Spinal cord (tissue), 10 donors: ENCODE measurements at places on chromosomes 2 and 18. TPM values are rescaled to one million over a fixed set of nuclear protein-coding genes. Genes with fewer than 3 reads are reported as not detected.

DNA sequence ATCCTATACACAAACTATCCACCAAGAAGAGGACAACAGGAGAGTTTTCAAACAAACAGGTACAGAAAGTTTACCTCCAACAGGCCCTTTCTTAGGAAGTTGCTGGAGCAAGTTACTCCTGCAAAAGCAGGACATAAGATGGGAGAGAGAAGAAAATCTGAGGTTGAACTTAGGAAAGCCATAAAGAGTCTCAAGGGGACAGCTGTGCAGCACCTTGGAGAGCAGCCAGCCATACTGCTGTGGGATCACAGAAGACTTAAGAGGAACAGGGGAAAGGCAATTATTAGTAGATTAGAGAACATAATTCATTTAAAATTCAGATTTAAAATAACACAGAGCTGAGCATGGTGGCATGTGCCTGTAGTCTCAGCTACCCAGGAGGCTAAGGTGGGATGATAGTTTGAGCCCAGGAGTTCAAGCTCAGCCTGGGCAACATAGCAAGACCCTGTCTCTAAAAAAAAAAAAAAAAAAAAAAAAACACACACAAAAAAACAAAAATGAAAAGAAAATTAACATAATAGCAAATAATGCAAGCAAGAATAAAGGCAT lies 148.1 kb upstream of the SIX3 start:
- no peaks in the 10 kb centered on the region for H3K36me3 ChIP-seq
- H3K27ac ChIP-seq, result no peak overlapping the region
- peaks cover 35% of the 10 kb centered on the region for H3K27me3 ChIP-seq
- no peak overlapping the region for H3K4me3 ChIP-seq
- no peaks in the 10 kb centered on the region for H3K4me1 ChIP-seq

DNA sequence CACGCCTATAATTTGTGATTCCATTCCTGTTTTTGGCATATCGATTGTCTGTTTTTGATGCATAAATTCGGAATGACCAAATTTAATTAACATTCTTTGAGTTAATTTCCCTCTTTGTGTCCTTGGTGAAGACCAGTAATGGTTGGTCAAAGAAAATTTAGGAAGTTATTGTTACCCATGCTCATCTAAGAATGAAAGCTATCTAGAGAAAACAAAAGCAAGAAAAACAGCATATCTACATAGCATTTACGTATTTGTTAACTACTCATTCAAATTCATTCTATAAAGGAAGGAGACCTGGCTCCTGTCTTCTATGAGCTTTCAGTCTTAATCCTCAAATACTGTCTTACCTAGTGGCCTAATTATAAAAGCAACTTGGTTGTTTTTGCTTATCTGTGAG lies 59.2 kb upstream of the CHST9 start:
- H3K27ac ChIP-seq, result no peak overlapping the region
- no peaks in the 10 kb centered on the region for H3K27me3 ChIP-seq
- H3K4me3 ChIP-seq, result no peak overlapping the region
- DNase-seq, result no peak
- no peaks in the 10 kb centered on the region for H3K4me1 ChIP-seq

Gene DUSP2
- total RNA-seq, result 5.2 TPM

- no peaks in the 10 kb centered on the region for H3K36me3 ChIP-seq
- H3K27ac ChIP-seq, result no peak overlapping the region
- DNase-seq, result no peak
- no peaks in the 10 kb centered on the region for H3K4me1 ChIP-seq
- no peak overlapping the region for H3K4me3 ChIP-seq
- H3K27me3 ChIP-seq, result no peaks in the 10 kb centered on the region
Observed at GRCh38 chr2:152766928-152767327, 48.5 kb downstream of the ARL6IP6 start.

Gene CABYR
- total RNA-seq, result 18.2 TPM

DNA sequence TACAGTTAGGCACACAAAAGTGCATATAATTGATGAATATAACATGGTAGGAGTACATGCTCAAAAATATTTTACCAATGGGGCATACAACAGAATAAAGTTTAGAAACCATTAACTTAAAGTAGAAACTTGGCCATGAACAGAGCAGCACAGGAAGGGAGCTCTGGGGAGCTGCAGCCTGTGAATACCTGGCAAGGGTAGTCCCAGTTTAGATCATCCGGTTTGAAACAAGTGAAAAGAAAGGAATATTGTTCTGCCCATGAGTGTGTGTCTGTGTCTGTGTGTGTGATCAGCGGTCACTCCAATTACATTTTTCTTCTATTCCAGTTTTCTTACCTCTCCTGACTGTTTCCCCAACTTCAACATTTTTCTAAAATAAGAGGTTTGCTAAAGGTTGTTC lies 233.0 kb downstream of the ALK start:
- no peak overlapping the region for H3K27ac ChIP-seq
- DNase-seq, result no peak
- no peaks in the 10 kb centered on the region for H3K36me3 ChIP-seq
- no peak overlapping the region for H3K4me3 ChIP-seq
- no peaks in the 10 kb centered on the region for H3K4me1 ChIP-seq

DNA sequence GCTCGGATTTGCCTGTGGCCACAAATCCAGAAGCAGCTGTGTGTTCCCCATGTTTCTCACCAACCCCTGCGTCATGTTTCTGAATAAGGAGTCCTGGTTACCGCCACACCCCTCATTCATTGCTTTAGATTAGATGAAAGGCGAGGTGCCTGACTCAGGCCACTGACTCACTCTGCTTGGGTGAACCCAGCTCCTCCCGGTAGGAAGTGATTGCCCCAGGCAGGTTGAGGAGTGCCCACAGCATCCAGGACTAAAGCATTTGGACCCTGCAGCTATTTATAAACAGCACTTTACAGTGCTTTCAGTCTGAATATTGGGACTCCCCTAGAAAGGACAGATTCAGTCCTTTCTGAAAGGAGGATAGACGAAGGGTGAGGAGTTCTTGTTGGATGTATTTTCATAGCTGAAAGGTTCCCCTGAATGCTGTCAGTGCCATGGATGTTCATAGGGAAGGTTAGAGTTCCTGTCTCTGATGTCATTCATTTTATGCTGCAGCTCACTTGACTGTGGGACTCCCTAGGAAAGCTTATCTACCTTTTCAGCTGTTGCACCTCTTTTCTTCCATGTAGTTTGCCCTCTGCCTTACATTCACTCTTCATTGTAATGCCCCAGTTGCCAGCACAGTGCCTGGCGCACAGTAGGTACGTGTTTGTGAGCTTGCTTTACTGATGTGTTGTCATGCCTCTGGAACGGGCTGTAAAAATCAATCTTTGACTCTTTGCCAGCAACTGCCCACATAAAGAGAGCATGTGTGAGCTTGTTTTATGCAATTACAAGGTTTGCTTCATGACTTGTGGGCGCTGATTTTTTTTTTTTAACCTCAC lies 14.9 kb downstream of the ITGA6 start:
- no peaks in the 10 kb centered on the region for H3K27me3 ChIP-seq
- no peak for DNase-seq
- H3K4me1 ChIP-seq, result peaks cover 10% of the 10 kb centered on the region

Gene SLC40A1
- 156 TPM for total RNA-seq

GRCh38 chr18:58117786-58118403 lies 73.9 kb downstream of the NEDD4L start:
- peaks cover 21% of the 10 kb centered on the region for H3K4me1 ChIP-seq
- DNase-seq, result no peak
- H3K4me3 ChIP-seq, result no peak overlapping the region
- no peak overlapping the region for H3K27ac ChIP-seq
- no peaks in the 10 kb centered on the region for H3K27me3 ChIP-seq

DNA sequence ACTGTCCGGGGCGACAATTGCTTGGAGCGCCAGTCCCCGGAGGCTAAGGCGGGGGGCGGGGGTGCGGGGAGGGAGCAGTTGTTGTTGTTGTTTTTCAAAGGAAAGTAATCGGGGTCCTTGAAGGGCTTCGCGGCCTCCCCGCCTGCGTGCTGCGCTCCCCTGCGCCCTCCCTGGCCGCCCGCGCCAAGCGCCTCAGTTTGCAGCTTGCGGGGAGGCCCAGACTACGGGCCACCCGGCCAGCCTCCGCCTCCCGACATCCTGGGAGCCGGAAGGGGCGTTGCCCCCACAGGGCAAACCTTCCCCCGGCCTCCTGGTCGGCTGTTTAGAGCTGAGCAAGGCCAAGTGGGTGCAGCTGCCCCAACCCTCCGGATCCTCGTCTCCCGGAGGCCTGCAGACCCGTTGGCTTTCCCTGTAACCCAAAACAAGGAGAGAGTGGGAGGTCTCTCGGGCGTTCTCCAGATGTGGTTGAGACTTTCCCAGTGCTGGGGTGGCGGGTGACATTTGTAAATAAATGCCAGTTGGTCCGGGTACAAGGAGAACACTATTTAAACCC lies 3.7 kb upstream of the SIX3 start:
- no peak overlapping the region for H3K27ac ChIP-seq
- H3K27me3 ChIP-seq, result peaks cover 100% of the 10 kb centered on the region
- H3K4me3 ChIP-seq, result no peak overlapping the region

DNA sequence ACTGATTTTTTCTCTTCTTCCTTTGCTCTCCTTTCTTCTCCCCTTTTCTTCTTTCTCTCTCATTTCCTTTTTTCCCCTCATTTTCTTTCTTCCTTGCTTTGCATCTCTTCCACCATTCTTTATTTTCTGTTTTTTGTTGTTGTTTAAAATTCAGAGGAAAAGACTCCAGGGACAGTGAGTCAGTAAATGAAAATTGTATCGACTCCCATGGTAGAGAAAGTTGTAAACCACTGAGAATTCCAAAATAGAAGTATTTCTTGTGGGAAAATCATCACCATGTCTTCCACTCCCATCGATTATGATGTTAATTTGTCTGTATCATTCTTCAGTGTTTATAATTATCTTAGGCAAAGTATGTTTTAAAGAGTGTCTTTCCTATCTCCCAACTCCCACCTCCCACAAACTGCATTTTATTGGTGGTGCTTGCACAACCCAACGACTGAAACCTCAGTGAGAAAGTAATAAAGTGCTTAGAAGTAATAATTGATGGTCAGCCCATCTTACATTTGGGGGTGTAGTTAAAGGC lies 134.3 kb downstream of the IRS1 start:
- H3K4me3 ChIP-seq, result no peak overlapping the region
- no peaks in the 10 kb centered on the region for H3K27me3 ChIP-seq
- no peak overlapping the region for H3K27ac ChIP-seq
- DNase-seq, result no peak

DNA sequence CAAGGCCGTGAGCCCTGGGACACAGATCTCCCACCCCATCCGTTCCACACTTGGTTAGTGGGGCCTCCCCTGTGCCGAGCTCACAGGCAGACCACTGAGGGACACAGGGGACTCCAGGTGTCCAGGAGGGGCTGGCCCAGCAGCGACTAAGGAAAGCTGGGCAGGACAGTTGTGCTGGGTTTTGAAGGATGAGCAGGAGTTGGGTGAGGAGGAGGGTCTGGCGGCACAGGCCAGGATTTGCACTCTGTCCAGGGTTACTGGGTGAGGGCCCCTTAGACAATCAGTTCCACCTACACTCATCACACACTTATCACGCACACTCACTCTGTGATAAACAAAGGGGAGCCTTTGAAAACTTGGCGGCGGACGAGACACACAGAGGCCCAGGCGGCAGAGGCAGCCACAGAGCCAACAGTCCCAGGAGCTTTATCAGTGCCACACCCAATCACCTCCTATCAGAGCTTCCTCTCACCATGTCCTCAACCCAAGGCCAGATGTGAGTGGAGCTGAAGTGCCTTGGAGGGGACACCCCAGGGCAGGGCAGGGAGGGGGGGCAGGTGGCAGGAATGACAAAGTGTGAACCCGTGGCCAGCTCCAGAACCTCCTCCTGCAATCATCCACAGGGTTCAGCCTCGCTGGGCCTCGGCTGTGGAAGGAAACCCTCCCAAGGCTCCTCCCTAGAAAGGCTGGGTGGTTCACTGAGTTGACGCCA lies 26.6 kb downstream of the BIN1 start:
- no peak overlapping the region for H3K4me3 ChIP-seq
- peak overlapping the region; percentile 67 for H3K27ac ChIP-seq
- peaks cover 76% of the 10 kb centered on the region for H3K4me1 ChIP-seq
- no peak for DNase-seq

GRCh38 chr2:145846982-145847381 lies 1327.1 kb upstream of the ZEB2 start:
- no peak for DNase-seq
- H3K4me3 ChIP-seq, result no peak overlapping the region
- no peaks in the 10 kb centered on the region for H3K27me3 ChIP-seq
- H3K4me1 ChIP-seq, result no peaks in the 10 kb centered on the region
- no peak overlapping the region for H3K27ac ChIP-seq

Gene CYTIP
- total RNA-seq, result 5.9 TPM

- H3K36me3 ChIP-seq, result no peaks in the 10 kb centered on the region
- peaks cover 2% of the 10 kb centered on the region for H3K27me3 ChIP-seq
- H3K4me3 ChIP-seq, result no peak overlapping the region
- H3K27ac ChIP-seq, result no peak overlapping the region
Observed at GRCh38 chr2:42095923-42096408, 48.1 kb downstream of the PKDCC start.

Gene AGXT
- total RNA-seq, result 0.17 TPM

GRCh38 chr2:175726223-175726622 lies 275.8 kb downstream of the LNPK start:
- no peaks in the 10 kb centered on the region for H3K4me1 ChIP-seq
- H3K27ac ChIP-seq, result no peak overlapping the region
- no peak overlapping the region for H3K4me3 ChIP-seq
- no peaks in the 10 kb centered on the region for H3K27me3 ChIP-seq

Gene COL4A3
- 2.2 TPM for total RNA-seq

DNA sequence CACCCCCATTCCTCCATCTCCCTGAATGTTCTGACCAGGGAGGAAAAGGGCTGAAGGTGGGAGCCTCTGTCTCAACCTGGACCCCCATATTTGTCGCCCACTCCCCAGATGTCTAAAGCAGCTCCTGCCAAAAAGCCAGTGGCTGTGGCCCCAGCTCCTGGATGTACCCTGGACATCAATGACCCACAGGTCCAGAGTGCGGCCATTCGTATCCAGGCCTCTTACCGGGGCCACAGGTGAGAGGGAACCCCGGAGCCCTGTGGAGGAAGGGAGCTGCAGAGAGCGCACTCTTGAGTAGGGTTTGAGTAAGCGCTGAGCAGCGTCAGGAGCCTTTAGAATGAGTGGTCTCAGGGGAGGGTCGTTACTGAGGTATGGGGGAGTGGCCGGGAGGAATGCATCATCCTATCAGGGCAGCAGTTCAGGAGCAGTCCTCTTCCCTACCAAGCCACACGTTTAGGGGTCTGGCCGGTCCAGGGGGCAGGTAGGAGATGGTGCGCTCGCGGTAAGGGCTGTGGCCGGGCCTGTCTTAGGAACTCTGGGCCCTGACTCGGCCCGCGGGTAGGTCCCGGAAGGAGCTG lies 2.4 kb upstream of the GMPPA start:
- no peak for DNase-seq
- H3K4me3 ChIP-seq, result no peak overlapping the region
- H3K27ac ChIP-seq, result no peak overlapping the region
- peaks cover 36% of the 10 kb centered on the region for H3K4me1 ChIP-seq

DNA sequence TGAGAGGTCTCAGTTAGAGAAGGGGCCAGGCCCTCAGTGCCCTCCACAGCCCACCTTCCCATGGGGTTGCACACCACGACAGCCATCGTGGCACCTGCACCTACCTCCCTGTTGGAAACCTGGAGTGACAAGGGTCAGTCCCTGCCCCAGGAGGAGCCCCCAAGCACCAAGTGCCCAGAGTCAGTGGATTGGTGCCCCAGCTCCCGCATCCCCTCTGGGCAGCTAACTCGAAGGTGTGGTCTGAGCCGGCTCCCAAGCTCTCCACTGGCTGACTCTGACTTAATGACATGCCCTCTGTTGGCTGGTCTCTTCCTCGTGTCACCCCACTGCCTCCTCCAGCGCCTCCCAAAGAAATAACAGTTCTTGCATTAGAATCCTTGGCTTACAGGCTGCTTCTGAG lies 116.4 kb downstream of the NDUFA10 start:
- DNase-seq, result no peak
- H3K36me3 ChIP-seq, result no peaks in the 10 kb centered on the region
- no peak overlapping the region for H3K27ac ChIP-seq
- no peaks in the 10 kb centered on the region for H3K27me3 ChIP-seq
- H3K4me3 ChIP-seq, result no peak overlapping the region

GRCh38 chr2:241120440-241120839 lies 18.4 kb upstream of the MTERF4 start:
- no peaks in the 10 kb centered on the region for H3K4me1 ChIP-seq
- H3K27ac ChIP-seq, result no peak overlapping the region
- H3K27me3 ChIP-seq, result no peaks in the 10 kb centered on the region
- no peak overlapping the region for H3K4me3 ChIP-seq
- no peak for DNase-seq
